ENCODE measurements at places on chromosomes 3 and 15. TPM values are rescaled to one million over a fixed set of nuclear protein-coding genes. Genes with fewer than 3 reads are reported as not detected.

FOXL2 gene
- not detected for polyA plus RNA-seq

CAMKV gene
- polyA plus RNA-seq: 0.14 TPM

SLC28A2 gene
- 0.20 TPM for polyA plus RNA-seq

AADACL2 gene
- not detected for polyA plus RNA-seq

ANKRD34C gene
- 0.15 TPM for polyA plus RNA-seq

RPL14 gene
- 1,844 TPM for polyA plus RNA-seq

DNA sequence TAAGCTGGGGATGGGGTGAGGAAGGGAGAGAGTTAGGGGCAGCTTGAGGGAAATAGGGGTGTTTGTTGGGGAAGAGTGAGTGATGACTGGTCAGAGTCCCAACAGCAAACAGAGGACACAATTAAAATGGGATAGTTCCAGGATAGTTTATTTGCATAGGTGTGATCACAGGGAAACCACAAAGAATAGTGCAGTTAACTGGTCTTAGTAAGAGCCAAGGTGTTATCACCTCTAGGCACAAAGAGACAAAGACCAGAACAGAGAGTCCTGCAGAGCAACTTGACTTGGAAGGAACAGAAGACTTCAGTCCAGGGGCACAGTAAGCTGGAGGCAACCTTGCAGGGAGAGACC lies 42.1 kb upstream of the DLG1 start:
- DNase-seq: no peak

DNA sequence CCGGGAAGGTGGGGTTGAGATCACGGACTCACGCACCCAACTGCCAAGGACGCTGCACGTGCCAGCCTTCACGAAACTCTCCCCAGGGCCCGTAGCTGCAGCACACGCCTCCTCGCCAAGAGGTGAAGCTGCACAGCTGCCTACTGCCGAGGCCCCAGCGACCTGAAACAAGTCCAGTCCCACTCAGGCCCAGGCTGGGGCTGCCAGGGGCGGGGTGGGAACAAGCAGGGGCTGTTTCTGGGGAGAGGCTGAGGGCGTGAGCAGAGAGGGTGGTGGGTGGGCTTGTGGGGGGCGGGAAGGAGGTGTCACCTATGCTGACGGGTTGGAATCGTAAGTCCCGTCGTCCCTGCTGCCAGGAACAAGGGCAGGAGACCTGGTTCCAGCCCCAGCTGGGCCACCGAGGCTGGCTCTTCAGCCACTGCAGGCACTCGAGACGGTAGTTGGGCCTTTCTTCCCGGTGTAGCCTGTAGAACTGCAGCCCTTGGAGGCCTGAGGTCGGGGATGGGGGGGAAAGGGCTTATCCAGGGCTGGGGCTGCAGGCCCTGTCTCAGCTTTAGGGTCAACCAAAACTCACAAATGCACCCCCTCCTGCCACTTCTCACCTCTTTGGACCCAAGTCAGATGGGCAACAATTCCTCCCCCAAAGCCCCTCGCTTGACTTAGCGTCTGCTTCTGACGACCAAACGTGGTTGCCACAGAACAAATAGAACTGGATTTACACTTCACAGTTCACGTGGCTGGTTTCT lies 44.4 kb downstream of the MUC20 start:
- DNase-seq: no peak

- DNase-seq: no peak
Observed at GRCh38 chr3:193665370-193665989, 72.5 kb downstream of the OPA1 start.

DNA sequence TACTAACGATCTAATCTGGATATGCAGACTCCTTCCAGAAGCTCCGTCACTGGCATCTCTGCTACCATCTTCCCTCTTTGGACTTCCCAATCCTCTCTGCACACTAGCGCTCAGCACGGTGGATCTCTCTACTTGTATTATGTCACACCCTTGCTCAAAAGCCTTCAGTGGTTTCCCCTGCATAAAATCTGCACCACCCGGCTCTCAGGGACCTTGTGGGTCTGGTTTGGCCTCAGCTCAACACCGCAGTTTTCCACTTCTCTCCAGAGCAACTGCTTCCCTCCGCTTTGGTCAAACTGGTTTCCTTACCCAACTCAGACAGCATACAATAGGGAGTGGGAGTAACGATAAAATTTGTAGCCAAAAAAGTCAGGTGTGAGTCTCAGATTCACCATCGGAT lies 30.7 kb upstream of the HES1 start:
- no peak for DNase-seq

- no peak for DNase-seq
Observed at GRCh38 chr15:48778331-48778730, 32.5 kb downstream of the CEP152 start.

DNA sequence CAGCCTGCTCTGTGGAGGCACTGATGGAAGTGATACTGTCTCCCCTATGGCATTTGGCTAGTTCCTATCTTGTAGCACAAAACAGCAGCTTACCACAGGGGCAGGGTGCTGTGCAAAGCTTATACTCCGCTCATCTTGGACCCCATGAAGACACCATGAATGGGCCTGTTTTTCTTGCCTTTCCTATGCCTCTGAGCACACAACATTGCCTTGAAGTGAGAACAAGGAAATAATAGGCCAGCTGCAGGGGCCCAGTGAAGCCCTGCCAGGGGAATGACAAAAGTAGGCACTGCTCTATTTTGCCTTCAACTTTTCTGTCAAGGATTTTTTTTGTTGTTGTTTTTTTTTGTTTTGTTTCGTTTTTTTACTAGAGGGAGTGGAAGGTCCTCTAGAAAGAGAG lies 110.3 kb downstream of the PDE8A start:
- no peak for DNase-seq

- no peak for DNase-seq
Observed at GRCh38 chr15:77836906-77837648, 204.4 kb upstream of the LINGO1 start.

- DNase-seq: peak; percentile 47
Observed at GRCh38 chr3:8660175-8661118, 15.8 kb upstream of the SSUH2 start.

- no peak for DNase-seq
Observed at GRCh38 chr3:146115619-146116018, 45.4 kb downstream of the PLOD2 start.

GRCh38 chr3:71514621-71515020 lies 68.9 kb downstream of the FOXP1 start:
- no peak for DNase-seq

- no peak for DNase-seq
Observed at GRCh38 chr3:63819151-63819398, at the start of gene C3orf49. TSS of gene C3orf49 (plus strand) at chr3:63819299. CDS start at chr3:63819472, 173 bp downstream.

GRCh38 chr15:71962537-71962936 lies 152.2 kb downstream of the NR2E3 start:
- DNase-seq: no peak

GRCh38 chr3:14570864-14571263 lies 30.7 kb upstream of the GRIP2 start:
- DNase-seq: no peak

DNA sequence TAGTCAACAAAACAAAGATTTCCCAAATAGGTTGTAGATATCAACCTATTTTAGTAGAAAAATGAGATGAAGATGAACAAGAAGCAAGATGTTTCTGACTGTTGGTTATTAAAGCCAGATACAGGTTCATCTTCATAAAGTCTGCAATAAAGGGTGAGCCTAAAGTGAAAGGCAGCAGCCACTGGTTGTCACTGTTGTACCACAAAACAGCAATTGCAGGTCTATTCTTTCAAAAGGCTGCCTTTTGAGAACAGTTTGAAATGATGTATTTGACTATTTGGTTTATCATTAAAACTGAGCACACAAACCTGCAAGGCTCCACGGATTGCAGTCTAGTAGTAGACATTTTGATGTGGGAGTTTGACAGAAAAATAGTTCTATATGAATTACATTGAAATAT lies 543.4 kb downstream of the GBE1 start:
- DNase-seq: peak; percentile 7

GRCh38 chr15:86865920-86866319 lies 786.2 kb downstream of the AGBL1 start:
- no peak for DNase-seq

DNA sequence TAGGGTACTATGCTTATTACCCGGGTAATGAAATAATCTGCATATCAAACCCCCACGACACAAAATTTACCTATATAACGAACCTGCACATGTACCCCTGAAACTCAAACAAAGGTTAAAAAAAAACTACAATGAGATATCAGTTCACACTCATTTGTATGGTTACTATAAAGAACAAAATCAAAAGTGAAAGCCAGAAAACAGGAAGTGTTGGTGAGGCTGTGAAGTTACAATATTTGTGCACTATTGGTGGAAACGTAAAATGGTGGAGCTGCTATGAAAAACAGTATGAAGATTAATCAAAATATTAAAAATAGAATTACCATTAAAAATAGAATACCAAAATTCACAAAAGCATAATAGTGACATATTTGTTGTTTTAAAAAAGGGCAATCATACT lies 128.9 kb downstream of the ZIC1 start:
- DNase-seq: no peak

DNA sequence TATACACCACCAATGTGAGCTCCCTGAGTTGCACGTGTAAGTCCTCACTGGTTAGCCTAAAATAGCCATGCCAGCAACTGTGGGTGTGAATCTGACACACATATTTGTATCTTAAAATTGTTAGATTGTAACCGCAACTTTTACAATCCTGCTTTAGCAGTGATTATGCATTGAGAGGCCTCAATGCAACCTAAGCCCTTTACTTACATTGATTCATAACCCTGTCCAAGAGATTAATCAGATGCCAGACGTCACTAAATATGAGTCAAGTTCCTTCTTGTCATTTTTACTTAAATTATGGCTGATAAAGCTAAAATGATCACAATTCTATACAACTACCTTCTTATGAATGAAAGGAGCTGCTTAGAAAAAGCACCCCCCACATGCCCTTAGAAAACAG lies 46.9 kb downstream of the IL17RD start:
- DNase-seq: no peak

DNA sequence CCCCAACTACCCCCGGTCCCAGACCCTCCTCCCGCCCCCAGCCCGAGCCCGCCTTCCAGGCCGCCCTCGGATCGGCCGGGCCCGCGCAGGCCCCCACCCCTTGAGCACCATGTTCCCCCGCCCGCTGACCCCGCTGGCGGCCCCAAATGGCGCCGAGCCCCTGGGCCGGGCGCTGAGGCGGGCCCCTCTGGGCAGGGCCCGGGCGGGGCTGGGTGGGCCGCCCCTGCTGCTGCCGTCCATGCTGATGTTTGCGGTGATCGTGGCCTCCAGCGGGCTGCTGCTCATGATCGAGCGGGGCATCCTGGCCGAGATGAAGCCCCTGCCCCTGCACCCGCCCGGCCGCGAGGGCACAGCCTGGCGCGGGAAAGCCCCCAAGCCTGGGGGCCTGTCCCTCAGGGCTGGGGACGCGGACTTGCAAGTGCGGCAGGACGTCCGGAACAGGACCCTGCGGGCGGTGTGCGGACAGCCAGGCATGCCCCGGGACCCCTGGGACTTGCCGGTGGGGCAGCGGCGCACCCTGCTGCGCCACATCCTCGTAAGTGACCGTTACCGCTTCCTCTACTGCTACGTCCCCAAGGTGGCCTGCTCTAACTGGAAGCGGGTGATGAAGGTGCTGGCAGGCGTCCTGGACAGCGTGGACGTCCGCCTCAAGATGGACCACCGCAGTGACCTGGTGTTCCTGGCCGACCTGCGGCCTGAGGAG lies 472 bp downstream of the CHST14 start:
- DNase-seq: peak; percentile 6

DNA sequence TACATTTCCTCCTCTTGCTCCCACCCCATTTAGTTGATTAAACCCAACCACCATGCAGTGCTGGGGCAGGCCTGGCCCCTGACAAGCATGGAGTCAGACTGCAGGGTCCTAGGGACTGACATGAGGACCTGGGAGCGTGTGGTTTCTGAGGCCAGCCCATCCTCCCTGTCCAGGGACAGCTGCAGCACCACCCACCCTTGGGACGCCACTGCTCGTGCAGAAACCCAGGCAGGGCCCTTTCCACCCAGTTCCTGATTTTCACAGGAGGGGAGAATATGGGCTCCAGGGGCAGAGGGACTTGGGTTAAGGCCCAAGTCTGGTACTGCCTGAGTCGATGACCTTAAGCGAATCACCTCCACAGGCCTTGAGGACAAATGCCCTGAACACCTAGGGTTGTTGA lies 23.7 kb downstream of the PLXND1 start:
- DNase-seq: no peak

- no peak for DNase-seq
Observed at GRCh38 chr3:35900079-35900478, 260.8 kb downstream of the ARPP21 start.
